Right ventricle myocardium inferior (tissue), 1 donor: ENCODE measurements at places on chromosomes 1 and 21. TPM values are rescaled to one million over a fixed set of nuclear protein-coding genes. Genes with fewer than 3 reads are reported as not detected.

The FAM72B gene
- total RNA-seq = 0.43 TPM

The ACADM gene
- 378 TPM for total RNA-seq

The FAM163A gene
- total RNA-seq = 0.65 TPM

The ACTA1 gene
- total RNA-seq = 1,694 TPM

The OR2L13 gene
- total RNA-seq = not detected

The NKAIN1 gene
- 0.14 TPM for total RNA-seq

The HEYL gene
- 19.8 TPM for total RNA-seq

The SAMD13 gene
- total RNA-seq = 1.5 TPM

The UBASH3A gene
- not detected for total RNA-seq

The CD101 gene
- total RNA-seq = 0.38 TPM

The RHD gene
- total RNA-seq = not detected

The AUNIP gene
- total RNA-seq = not detected

The LY9 gene
- total RNA-seq = not detected
